Muscle of leg (tissue), 16 donors: ENCODE measurements at places on chromosomes 5 and 9. TPM values are rescaled to one million over a fixed set of nuclear protein-coding genes. Genes with fewer than 3 reads are reported as not detected.

GDA gene
- total RNA-seq = 0.49 TPM

PCDHB9 gene
- 1.3 TPM for total RNA-seq

DNA sequence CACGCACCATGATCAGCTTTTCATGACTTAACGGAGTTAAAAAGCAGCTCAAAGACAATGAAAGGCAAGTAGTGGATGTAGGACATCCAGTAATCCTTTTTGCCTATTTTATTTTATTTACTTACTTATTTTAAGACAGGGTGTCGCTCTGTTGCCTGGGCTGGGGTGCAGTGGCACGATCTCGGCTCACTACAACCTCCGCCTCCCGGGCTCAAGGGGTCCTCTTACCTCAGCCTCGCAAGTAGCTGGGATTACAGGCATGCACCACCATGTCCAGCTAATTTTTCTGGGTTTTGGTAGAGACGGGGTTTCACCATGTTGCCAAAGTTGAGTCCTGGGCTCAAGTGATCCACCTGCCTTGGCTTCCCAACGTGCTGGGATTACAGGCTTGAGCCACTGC, 148.9 kb downstream of the DAB2IP start:
- H3K4me3 ChIP-seq = no peak overlapping the region
- no peaks in the 10 kb centered on the region for H3K36me3 ChIP-seq
- DNase-seq = no peak
- H3K27me3 ChIP-seq = no peaks in the 10 kb centered on the region
- no peaks in the 10 kb centered on the region for H3K4me1 ChIP-seq
- H3K27ac ChIP-seq = no peak overlapping the region

- H3K4me3 ChIP-seq = no peak overlapping the region
- H3K27me3 ChIP-seq = no peaks in the 10 kb centered on the region
- no peaks in the 10 kb centered on the region for H3K36me3 ChIP-seq
- H3K4me1 ChIP-seq = no peaks in the 10 kb centered on the region
- no peak for DNase-seq
These were observed 161.4 kb upstream of the CCNH start for GRCh38 chr5:87574106-87574505.

DNA sequence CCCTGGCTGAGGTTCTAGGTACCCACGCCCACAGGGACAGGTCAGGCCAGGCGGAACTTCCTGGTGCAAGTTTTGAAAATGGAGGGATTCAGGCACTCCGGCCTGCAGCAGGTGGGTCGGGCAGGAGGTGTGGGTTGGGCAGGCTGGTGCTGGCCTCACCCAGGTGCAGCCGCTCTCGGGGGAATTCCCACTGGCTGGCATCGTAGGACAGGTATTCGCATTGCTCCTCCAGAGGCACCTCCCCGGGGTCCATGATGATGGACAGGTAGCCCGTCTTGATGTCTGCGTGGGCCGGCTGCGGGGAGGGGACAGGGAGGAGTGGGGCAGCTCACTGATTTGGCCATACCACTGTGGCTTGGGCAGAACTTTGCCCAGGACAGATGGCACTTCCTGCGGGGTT, 28.7 kb upstream of the SCGB3A1 start:
- H3K27ac ChIP-seq = no peak overlapping the region
- H3K27me3 ChIP-seq = peaks cover 27% of the 10 kb centered on the region
- no peaks in the 10 kb centered on the region for H3K36me3 ChIP-seq
- peaks cover 3% of the 10 kb centered on the region for H3K4me1 ChIP-seq
- no peak overlapping the region for H3K4me3 ChIP-seq
- no peak for DNase-seq

EIF4E1B gene
- not detected for total RNA-seq

- no peak overlapping the region for H3K4me3 ChIP-seq
- no peaks in the 10 kb centered on the region for H3K36me3 ChIP-seq
- no peak for DNase-seq
- no peak overlapping the region for H3K27ac ChIP-seq
- H3K27me3 ChIP-seq = no peaks in the 10 kb centered on the region
- H3K4me1 ChIP-seq = no peaks in the 10 kb centered on the region
These were observed 167.3 kb downstream of the TRPM3 start for GRCh38 chr9:70954126-70954525.

DNA sequence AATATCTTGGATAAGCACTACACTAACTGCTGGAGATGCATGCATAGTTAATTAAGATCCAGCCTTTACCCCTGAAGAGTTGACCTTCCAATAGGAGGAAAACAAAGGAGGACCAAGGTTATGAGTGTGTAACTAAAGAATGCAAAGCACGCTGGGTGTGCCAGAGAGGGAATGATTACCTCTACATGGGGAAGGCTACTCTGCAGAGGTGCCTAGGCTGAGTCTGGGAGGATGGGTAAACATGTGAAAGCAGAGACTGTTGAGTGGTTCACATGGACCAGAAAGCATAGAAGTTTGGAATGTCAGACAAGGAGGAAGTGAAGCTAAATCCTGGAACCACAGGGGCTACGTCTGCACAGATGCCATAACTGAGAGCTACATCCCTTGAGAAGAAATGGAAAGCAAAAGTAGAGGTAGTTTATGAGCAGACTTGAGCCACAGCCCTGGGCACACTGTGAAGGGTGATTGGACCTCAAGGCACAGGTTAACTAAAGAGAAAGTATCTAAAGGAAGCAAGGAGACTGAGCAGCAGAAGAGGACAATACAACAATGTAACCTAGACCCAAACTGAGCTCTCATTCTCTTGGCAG, 176.2 kb downstream of the DENND1A start:
- peaks cover 14% of the 10 kb centered on the region for H3K36me3 ChIP-seq
- H3K4me3 ChIP-seq = no peak overlapping the region
- no peak for DNase-seq
- H3K4me1 ChIP-seq = peaks cover 3% of the 10 kb centered on the region
- no peaks in the 10 kb centered on the region for H3K27me3 ChIP-seq

KIF20A gene
- 17.8 TPM for total RNA-seq

SV2C gene
- total RNA-seq = under 0.01 TPM

DNA sequence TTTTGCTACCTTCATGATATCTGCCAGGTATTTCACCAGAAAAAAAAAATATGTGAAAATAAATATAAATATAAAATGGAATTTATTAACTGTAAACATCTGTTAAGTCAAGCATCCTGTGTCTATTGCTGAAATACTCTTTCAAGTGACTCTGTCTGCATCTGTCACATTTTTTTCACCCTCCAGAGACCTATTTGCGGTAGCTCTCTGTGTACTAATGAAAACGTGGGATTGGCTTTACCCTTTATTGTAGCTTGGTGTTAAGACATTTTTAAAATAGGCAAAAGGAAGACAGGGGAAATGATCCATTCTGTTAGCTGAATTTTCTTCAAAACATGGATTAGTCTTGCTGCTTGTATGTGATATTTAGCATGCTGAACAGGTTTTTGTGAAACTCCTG, 536.0 kb upstream of the WWC1 start:
- no peaks in the 10 kb centered on the region for H3K27me3 ChIP-seq
- DNase-seq = no peak
- H3K27ac ChIP-seq = no peak overlapping the region
- no peaks in the 10 kb centered on the region for H3K36me3 ChIP-seq
- no peak overlapping the region for H3K4me3 ChIP-seq
- no peaks in the 10 kb centered on the region for H3K4me1 ChIP-seq

HMMR gene
- total RNA-seq = 10.8 TPM

LIFR gene
- 64.2 TPM for total RNA-seq

DNA sequence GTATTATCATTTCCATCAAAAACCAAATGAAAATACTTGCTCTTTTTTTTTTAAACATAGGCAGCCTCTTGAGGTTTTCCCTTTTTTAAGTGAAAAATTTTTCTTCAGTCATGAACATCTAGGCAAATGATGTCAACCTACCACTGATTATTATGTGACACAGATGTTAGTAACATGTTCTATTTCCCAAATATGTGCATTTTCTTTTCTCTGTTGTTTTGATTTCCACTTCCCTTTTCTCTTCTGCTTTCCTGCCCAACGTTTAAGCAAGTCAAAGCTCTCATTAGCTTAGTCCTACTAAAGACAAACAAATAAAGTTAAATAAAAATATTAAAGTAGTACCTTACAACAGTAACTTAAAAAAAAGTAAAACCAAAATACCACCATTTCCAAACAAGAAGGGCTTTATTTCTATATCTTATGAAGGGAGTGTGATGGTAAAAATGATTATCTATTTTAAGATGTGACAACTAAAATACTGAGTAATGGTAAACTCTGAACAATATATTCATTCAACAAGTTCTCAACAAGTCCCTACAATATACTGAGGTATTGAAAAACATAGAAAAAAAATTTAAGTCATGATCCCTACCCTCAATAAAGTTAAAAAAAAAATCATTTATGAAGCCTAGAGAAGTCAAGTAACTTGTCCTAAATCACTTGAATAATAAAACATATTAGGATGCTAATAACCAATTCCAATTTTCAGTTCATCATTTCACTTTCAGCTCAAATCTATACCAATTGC, 9.4 kb downstream of the SLC38A9 start:
- no peaks in the 10 kb centered on the region for H3K4me1 ChIP-seq
- H3K27me3 ChIP-seq = no peaks in the 10 kb centered on the region
- peak; percentile 18 for DNase-seq
- H3K36me3 ChIP-seq = peaks cover 2% of the 10 kb centered on the region
- no peak overlapping the region for H3K27ac ChIP-seq

- no peak for DNase-seq
- H3K4me3 ChIP-seq = no peak overlapping the region
- H3K36me3 ChIP-seq = no peaks in the 10 kb centered on the region
- peak overlapping the region; percentile 25 for H3K27ac ChIP-seq
- H3K4me1 ChIP-seq = peaks cover 11% of the 10 kb centered on the region
- H3K27me3 ChIP-seq = no peaks in the 10 kb centered on the region
These were observed 39.5 kb upstream of the GLRX start for GRCh38 chr5:95861864-95862561.
